NCI-H748 treated with DMSO at 0.1 percent for 48 hours (cell line): ENCODE measurements at places on chromosomes 6 and 20.

DNA sequence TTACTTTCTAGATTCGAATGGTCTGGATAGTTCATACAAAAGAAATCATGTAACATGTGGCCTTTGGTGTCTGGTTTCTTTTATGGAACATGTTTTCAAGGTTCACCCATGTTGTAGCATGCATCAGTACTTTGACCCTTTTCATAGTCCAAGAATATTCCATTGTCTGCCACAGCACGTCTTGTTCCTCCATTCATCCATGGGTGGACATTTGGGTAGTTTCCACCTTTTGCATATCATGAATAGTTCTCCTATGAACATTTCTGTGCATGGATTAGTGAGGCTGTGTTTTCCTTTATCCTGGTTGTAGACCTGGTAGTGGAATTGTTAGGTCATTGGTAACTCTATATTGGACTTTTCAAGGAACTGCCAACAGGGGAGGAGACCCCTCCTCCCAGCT, 31.7 kb downstream of the GSTA3 start:
- no peak for DNase-seq

GRCh38 chr20:431012-431904, 23.2 kb downstream of the RBCK1 start:
- peak; percentile 53 for DNase-seq

GRCh38 chr6:43668151-43669028, 19.2 kb downstream of the MRPS18A start:
- DNase-seq, result peak; percentile 96

DNA sequence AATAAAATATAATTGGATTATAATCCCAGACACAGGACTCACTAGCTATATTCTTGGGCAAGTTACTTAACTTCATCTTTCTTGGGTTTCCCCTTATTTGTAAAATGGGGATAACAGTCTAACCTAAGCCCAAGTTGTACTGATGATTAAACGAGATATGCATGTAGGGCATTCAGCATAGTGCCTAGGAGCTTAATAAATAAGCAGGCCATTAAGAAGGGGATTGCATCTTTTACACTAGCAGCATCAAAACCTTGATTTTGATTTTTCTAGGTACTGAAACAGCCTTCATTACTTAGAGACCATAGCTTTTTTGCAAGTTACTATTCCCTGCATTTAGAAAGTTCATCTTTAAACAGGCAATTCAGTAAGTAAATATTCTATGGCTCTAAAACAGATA, 2.2 kb upstream of the QKI start:
- no peak for DNase-seq
